ENCODE measurements at places on chromosomes 7 and 10. TPM values are rescaled to one million over a fixed set of nuclear protein-coding genes. Genes with fewer than 3 reads are reported as not detected.
A peak's percentile ranks its signal among the peaks of the same experiment; 100 is the strongest.

DNA sequence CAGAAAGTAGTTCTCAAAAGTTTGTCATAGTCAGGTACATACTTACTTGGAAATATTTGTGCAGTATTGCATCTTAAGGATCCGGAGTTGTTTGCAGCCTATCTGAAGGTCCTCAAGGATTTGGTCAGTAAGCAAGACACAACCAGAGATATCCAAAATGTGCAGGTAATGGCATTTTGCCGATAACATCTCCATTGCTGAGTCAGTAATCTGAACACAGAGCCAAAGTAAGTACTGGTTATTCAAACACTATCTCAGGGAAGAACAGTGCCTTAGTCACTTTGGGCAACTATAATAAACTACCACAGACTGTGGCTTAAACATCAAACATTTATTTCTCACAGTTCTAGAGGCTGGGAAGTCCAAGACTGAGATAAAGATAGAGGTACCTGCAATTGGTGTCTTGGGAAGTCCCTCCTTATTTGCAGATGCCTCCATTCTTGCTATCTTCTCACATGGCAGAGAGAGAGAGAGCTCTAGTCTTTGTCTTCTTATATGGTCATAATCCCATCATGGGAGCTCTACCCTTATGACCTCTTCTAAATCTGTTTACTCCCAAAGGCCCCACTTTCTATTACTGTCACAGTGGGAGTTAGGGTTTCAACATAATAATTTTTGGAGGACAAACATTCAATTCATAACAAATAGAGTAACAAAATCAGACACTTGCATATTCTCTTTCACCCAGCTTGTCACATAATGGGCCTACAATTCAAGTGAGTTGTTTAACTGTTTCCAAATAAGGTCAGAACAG, 73.4 kb downstream of the FAM185A start:
- DNase-seq = no peak

The DTX2 gene
- 28.0 TPM for total RNA-seq

GRCh38 chr10:97150013-97150595, 35.7 kb downstream of the SLIT1 start:
- DNase-seq = no peak

The EBF3 gene
- total RNA-seq = not detected

The NME8 gene
- not detected for total RNA-seq

GRCh38 chr10:126806498-126806897, 98.7 kb upstream of the DOCK1 start:
- no peak for DNase-seq

- no peak for DNase-seq
These were observed 769 bp upstream of the ELFN1 start for GRCh38 chr7:1669064-1669951.

GRCh38 chr7:144818511-144818910, 17.3 kb downstream of the TPK1 start:
- DNase-seq = peak; percentile 49

The COL1A2 gene
- total RNA-seq = 10.2 TPM

GRCh38 chr10:128422190-128422589, 296.0 kb upstream of the MKI67 start:
- no peak for DNase-seq

GRCh38 chr10:75407713-75408508, 6.3 kb upstream of the ZNF503 start:
- no peak for DNase-seq

The INA gene
- total RNA-seq = 1.5 TPM

DNA sequence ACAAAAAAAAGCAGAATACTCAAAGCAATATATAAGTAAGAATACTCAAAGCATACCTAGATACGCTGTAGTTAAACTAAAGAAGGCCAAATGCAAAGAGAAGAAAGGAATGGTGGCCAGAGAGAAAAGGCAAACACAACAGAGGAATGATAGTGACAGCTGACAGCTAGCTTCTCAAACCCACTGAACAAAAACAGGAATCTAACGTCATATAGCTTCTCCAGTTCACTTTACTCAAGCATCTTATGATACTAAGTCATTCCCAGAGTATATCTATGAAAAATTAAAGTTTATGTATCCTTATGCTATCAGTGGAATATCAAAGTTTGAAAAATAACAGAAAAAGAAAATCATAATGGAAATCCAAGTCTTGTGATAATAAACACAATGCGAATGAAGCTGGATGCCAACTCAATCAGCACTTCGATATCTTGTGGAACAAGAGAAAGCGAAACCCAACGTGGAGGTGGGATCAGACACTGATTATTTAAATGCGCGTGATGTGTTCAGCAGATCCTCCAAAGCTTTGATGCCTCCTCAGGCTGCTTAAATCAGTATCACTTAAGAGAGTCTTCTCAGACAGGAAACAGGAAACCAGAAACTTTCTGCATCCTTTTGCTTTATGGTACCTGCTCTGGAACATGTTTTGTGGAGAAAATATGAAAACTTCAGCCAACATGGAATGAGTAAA, 102.8 kb downstream of the PIP4K2A start:
- peak; percentile 72 for DNase-seq

Data from activated T-helper 1 cell treated with anti-CD3 and anti-CD28 coated beads, Interleukin-12 subunit alpha, Interleukin-12 subunit beta, Interleukin-2, Interleukin-4 antibody, amounts not matched to agents 30 ng/mL and 10 ng/mL and 1 ng/mL, durations not matched to agents 14 hours and 24 hours and 36 hours (primary cell).